ENCODE measurements at places on chromosomes 1 and 21.

DNA sequence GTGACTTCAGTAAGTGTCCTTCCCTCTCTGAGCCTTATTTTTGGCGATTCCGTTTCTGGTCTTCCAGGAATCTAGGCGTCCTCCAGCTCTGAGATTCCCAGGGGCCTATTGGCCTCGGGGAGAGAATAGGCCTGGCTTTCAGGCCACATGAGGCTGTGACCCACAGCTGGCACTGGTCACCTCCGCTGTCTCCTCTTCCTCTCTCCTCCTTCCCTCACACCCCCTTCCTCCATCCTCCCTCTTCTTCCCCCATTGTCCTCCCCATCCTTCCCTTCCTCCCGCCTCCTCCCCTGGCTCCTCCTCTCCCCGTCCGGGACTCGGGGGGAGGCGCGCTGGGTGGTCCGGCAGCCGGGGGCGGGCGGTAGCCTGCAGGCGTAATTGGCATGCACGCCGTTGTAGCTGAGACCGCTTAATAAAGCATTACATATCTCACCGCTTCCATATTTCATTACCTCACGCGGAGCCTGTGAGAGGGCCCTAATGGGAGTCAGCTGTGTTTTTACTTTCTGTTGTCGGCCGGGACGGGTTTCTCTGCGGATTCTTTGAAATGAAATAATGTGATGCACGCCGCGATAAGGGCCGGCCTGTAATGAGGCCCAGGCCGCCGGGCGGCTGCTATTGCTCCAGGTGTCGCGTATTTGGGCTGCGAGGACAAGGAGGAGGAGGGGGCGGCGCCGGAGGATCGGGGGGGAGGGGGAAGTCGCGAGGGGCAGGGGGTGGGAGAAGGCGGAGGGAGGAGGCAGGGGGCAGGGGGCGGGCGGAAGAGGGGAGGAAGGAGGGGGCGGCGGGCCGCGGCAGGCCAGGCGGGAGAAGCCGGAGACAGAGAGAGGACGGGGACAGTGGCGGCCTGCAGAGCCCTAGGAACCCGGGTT is 95.3 kb downstream of the FOXD2 start:
- peak; percentile 76 for DNase-seq

- DNase-seq: peak; percentile 84
Measured at GRCh38 chr1:172662464-172663109, 3.7 kb downstream of the FASLG start.

- DNase-seq: no peak
Measured at GRCh38 chr1:18944810-18945209, 11.7 kb downstream of the IFFO2 start.

- DNase-seq: no peak
Measured at GRCh38 chr1:110714374-110714995, 39.7 kb upstream of the KCNA3 start.

DNA sequence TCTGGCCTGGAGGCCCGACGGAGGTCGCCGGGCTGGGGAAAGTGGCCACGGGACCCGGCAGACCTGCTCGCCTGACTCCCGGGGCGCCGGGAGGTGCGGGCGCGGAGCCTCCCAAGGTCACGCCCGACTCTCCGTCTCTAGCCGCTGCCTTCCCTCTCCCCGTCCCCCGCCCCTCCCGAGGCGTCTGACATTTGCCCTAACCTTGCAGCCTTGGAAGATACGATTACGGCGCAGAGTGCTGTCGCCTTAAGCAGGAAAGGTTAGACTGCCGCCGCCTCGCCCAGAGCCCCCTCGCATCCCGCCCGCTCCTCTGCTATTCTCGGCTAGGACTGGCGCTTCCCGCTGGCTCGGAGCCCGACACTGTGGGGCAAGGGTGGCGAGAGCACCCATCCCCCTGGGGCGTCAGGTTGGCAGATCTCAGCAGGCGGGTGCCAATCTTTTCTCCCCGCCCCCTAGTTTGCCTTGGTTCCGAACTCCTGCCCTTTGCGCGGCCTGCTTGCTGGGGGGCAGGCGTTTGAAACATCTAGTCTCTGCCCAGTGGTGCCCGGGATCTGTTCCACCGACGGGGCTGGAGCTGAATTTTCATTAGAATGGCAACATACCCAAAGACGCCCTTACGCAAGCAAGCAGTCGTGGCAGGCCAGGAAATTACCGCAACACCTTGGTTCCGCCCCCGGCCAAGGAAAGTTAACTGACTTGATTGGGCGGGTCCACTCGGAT is 835 bp downstream of the PGM1 start:
- peak; percentile 88 for DNase-seq

DNA sequence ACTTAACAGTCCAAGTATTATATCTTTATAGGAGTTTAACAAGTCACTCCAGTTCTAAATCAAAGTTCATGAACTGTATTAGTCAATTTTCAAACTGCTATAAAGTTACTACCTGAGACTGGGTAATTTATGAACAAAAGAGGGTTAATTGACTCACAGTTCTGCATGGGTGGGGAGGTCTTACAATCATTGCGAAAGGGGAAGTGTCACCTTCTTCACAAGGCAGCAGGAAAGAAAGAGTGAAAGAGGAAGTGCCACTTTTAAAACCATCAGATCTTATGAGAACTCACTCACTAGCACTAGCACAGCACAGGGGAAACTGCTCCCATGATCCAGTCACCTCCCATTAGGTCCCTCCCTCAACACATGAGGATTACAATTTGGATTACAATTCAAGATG is 70.0 kb downstream of the CLCA4 start:
- no peak for DNase-seq

DNA sequence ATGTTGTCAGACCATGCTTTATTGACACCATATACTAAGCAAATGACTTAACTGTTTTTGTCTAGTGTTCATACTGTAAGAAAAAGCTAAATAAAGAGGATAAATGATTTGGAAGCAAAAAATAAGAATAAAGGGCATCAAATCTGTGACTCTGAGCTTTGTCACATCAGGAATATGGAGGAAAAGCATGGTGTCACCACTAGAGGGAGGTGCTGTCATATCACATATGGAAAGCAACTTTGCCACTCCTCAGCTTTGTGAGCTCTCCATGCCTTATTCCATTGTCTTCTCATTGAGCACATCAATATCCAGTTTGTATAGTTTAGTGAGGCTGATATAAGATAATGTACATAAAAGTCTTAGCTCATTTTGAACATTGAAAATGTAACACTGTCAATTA is 20.8 kb upstream of the GBP1 start:
- peak; percentile 63 for DNase-seq

- peak; percentile 36 for DNase-seq
Measured at GRCh38 chr1:64757213-64757612, 12.3 kb downstream of the RAVER2 start.

DNA sequence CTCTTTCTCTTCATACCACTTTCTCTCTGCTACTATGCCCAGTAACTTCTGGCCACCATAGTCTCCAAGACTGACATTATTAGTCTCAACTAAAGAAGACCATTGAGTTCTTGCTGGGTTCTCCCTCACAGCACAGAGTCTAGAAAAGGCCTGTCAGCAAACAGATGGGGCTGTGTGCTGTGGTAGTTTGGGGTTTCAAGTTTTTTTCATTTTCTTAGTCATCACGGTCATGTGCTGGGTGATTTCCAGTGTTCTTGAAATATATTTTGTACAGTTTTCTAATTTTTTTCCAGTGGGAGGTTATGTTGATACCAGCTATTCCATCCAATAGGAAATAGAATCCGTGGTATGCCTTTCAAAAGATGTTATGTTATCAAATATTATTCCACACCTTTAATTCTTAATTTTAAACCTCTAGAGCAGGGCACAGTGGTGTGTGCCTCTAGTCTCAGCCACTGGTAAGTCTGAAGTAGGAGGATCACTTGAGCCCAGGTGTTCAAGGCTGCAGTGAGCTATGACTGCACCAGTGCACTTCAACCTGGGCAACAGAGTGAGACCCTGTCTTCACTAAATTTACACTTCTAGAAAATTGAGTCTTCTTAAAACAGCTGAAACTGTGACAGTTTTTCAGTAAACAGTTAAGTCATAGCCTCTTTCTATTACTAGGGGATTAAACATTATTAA is 8.3 kb downstream of the CFHR2 start:
- DNase-seq: no peak

DNA sequence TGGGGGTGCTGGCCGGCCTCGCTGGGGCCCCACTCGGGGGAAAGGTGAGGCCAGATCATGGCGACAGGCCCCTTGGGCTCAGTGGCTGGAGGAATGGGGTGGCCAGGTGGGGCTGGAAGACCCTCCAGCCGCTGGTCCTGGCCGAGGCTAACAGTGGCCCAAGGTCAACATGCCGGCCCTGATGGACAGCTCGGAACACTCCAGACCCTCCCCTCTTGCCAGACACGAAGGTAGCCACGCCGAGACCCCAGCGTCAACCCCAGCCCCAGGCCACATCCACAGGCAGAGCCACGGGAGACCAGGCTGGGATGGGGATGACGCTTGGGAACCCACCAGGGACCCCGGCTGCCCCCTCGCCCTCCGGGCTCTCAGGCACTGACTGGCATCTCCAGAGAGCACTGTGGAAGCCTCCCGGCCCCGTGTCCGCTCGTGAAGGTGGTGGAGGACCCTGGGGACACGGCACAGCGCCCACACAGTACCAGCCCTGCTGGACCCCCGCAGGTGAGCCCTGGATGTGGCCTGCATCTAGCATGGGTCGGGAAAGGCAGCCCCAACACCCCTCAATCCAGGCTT is 905 bp upstream of the C1QTNF12 start:
- DNase-seq: no peak
